ENCODE measurements at places on chromosomes 1 and 21.

DNA sequence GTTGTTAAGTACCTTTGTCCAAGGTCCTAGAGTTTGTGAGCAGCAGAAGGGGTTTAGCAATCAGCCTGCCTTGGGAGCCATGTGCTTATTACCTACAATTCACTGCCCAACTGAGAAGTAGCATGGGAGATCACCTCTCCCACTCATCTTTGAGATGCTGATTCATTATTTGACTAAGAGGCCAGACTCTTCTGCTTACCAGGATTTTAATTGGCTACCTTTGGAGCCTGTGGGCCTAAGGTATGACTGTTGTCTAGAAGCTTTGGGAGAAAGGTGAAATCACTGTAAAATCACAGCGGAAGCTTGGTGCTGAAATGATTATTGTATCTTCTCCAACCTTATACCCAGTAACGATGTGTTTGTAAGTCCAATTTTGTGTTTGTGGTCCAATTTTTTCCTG is 213.4 kb downstream of the ST6GALNAC3 start:
- DNase-seq = no peak

- DNase-seq = peak; percentile 70
These were observed 12.7 kb downstream of the TFF2 start for GRCh38 chr21:42337830-42338728.

DNA sequence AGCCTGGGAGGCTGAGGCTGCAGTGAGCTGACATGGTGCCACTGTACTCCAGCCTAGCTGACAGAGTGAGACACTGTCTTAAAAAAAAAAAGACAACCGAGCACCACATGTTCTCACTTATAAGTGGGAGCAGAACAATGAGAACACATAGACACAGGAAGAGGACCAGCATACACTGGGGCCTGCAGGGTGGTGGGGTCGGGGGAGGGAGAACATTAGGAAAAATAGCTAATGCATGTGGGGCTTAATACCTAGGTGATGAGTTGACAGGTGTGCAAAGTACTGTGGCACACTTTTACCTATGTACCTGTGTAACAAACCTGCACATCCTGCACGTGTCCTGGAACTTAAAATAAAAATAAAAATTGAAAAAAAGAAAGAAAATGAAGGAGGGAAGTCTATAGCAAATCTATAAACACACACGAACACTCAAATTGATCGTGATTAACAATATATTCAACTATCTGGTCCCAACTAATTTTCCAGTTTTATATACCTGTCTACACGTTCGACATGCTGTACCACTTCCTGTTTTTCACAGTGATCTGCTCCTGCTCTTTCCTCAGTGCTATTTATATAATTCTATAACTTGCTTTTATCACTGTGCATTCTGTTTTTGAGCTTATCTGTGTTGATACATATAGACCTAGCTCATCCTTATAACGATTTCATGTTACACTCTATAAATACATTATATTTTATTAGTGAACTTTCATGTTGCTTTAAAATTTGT is 27.2 kb downstream of the AK5 start:
- DNase-seq = peak; percentile 6

DNA sequence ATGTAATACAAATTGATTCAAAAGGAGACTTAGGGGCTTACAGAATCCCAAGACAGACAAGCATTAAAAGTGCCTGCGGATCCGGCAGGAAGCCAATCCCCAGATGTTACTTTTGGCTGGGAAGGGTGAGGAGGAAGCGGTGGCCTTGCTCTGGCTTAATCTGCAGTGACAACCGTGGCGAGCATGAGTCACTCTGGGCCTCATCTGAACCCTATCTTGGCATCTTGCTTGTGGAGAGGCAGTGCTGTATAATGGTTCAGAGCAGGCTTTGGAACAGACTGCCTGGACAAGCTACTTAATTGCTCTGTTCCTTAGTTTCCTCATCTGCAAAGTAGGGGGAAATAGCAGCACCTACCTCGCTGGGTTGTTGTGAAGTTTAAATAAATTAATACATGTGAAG is 74.1 kb downstream of the XCL2 start:
- DNase-seq = peak; percentile 85

- DNase-seq = no peak
These were observed 9.0 kb downstream of the YTHDF2 start for GRCh38 chr1:28745653-28746173.

GRCh38 chr1:157315544-157315943 is 177.3 kb upstream of the ETV3 start:
- DNase-seq = no peak

DNA sequence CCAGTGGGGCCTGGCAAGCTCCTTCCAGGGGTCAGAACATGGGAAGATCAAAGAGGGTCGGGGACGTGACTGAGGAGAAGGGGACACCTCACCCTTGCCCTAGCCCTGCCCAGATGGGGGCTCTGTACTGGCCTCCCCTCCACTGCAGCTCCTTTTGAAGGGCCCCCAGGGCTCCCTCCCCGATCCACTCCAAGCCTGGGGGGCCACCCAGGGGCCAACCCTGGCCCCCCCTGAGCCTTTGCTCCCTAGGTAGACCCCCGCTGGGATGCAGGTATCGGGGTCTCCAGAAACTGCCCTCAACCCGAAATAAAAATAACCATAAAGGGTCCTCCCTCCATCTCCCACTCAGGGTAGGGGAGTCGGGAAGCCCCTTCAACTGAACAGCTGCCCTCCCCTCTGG is 37.4 kb upstream of the FAM131C start:
- DNase-seq = no peak

GRCh38 chr1:55547405-55547804 is 332.2 kb upstream of the USP24 start:
- no peak for DNase-seq

DNA sequence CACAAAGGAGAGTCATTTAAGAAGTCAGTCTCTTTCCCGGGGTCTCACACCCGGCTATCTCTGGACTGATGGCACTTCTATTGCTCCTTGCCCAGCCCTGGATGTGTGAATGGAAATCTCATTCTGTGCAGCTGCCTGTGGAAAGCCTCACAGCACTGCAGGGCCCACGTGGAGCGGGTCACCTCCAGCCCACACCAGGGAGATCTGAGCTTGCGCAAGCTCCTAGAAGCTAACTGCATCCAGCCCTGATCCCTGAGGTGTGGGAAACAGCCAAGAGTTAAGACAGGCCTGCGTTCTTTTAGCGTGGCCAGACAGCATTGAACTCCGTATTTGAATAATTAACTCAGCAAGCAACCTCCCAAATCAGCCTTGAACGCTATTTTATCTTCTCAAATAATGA is 150.5 kb downstream of the LRIG2 start:
- DNase-seq = peak; percentile 3

DNA sequence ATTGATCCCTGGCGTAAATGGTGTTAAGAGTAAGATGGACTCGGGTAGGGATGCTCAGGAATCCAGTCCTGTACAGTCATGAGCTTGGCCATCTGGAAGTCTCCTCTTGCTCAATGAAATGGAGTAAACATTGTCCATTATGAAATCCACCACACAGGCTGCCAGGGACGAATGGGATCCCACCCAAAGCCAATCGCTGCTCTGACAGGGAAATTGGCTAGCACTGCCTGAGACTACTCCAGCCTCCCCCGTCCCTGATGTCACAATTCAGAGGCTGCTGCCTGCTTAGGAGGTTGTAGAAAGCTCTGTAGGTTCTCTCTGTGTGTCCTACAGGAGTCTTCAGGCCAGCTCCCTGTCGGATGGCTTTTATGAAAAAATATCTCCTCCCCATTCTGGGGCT is at the start of gene HSD11B1:
TSS of gene HSD11B1 (plus strand) at position 263 of the 400 bp plus-strand sequence. CDS start at position 360, 97 bp downstream.
- DNase-seq = peak; percentile 13

GRCh38 chr1:100703716-100704115 is 15.8 kb upstream of the VCAM1 start:
- DNase-seq = no peak

GRCh38 chr1:245946905-245947304 is 560.2 kb downstream of the SMYD3 start:
- DNase-seq = no peak

DNA sequence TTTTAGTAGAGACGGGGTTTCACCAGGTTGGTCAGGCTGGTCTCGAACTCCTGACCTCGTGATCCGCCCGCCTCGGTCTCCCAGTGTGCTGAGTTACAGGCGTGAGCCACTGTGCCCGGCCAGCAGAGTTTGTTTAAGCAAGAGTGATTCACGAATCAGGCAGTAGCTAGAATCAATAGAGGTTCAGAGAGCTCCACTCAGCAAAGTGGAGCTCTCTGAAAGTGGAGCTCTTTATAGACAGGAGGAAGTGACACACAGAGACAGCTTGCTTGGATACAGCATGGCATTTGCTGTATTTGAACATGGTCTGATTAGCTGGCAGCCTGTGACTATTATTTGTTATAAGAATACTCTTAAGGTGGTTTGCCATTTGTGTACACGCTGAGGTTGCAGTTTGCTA is 27.1 kb upstream of the CD34 start:
- DNase-seq = peak; percentile 15

DNA sequence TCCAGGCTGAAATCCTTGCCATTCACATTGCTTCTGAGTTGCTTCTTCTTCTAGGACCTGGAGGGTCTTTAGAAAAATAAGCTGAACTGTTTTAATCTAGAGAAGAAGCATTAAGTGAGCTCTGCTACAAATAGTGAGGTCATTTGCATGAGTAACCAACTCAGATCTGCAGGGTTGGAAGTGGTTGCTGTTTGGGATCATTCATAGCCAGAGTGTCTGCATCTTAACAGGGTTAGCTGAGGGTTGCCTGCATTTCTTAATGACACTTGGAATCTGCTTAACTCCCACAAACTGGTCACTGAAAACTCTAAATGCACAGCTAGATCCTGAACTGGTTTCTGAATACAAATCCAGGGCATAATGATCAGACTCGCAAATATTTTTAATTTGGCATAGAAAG is 9.9 kb downstream of the CNIH3 start:
- DNase-seq = no peak
